ENCODE measurements at places on chromosomes 13 and 19.

- no peak for DNase-seq
These were observed 8.7 kb upstream of the CKM start for GRCh38 chr19:45331411-45331810.

- no peak for DNase-seq
These were observed 123.6 kb downstream of the NALCN start for GRCh38 chr13:101292711-101293110.

GRCh38 chr19:14116918-14117578 lies 514 bp downstream of the PRKACA start:
- no peak for DNase-seq

GRCh38 chr13:109713681-109714080 lies 72.7 kb downstream of the IRS2 start:
- no peak for DNase-seq

DNA sequence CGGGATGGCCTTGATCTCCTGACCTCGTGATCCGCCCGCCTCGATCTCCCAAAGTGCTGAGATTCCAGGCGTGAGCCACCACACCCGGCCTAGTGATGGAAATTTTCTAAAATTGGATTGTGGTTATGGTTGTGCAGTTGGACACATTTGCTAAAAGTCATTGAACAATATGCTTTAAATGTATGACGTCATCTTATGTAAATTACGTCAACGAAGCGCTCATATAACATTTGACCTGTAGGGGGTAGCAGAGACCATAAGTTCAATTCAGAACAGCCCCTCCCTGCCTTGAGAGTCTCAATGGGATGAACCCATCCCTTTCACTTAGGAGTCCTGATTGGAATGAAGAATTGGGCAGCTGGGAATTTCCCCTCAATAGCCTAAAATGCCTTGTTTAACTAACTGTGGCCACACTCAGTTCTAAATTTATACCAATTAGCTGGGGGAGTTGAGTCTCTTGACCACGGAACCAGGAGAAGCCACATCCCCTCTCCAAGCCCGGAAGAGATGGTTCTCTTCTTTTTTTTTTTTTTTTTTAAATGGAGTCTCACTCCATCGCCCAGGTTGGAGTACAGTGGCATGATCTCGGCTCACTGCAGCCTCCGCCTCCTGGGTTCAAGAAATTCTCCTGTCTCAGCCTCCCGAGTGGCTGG lies 15.2 kb upstream of the TLE6 start:
- peak; percentile 67 for DNase-seq

- DNase-seq: no peak
These were observed 497.7 kb downstream of the FGF9 start for GRCh38 chr13:22168437-22169190.

- DNase-seq: no peak
These were observed at the start of gene FCER2 for GRCh38 chr19:7701654-7702457. TSS of gene FCER2 (minus strand) at chr19:7702131. CDS start at chr19:7699760, 2,371 bp downstream.

DNA sequence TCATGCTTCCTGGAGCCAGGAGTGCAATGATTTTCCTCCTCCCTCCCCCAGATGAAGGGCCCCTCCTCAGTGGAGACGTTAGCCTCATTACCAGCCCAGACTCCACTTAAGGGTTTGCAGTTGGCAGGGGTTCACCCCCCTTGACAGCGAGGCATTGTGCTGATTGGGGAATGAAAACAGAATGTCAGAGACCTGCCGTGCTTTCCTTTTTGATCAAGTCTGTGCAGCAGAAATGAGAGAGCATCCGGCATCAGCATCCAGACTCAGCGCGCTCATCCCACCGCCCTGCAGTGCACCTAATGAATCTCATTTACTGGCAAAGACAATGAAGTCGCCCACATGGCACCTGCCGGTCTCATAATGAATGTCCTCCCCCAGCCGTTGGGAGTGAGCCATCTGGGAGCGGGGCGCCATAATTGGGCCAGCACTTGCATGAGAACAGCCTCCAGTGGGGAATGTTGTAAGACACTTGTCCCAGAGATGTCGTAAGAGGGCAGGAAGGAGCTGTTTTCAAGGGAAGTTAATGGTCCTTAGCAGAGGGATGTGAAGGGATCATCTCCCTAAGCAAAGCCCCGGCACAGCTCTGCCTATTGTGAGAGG lies 98.3 kb upstream of the UQCRFS1 start:
- DNase-seq: no peak

DNA sequence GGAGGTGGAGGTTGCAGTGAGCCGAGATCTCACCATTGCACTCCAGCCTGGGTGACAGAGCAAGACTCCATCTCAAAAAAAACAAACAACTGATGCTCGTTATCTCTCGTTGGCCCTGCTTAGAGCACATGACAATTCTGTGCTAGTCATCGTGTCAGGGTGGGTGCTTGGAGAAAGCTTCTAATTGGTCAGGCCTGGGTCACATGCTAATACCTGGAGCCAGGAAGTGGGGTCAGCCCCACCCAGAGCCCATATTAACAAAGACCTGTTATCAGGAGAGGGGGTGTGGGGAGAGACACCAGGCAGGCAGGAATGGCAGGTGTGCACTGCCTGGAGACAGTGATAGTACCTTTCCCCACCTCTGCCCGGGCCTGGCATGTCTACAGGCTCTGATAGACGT lies 84.9 kb downstream of the DPF1 start:
- no peak for DNase-seq

GRCh38 chr19:397941-398706 lies 10.8 kb downstream of the C2CD4C start:
- DNase-seq: no peak

DNA sequence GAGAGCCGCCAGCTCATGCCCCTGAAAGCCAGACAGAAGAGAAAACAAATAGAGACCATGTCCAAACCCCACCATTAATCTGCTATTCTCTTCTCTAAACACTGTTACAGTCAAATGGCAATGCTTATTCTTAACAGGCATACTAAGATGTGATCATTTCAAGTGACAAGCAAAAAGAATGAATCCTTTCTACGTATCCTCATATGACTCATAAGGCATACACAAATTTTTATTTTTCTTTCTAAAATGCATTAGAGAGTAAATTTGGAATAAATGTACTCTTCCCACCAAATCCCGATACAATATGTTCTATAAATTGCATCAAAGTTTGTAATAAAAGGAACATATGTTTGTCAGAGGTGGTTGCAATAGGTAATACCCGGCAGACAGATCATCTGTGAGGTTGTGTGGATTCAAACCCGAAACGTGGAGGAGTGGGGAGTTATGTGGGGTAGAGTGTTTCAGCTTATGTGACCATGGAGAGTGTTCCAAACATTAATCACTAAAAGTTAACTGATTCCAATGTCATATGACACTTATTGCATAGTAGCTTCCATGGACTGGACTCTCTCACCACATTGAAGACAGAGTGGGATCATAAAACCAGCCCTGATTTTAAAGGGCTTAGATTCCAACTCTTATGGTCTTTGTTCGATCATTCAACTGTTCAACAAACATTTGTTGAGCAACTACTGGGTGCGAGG lies 213.1 kb downstream of the DCLK1 start:
- no peak for DNase-seq

- DNase-seq: peak; percentile 14
These were observed 20.9 kb downstream of the MAP2K2 start for GRCh38 chr19:4103080-4103433.

GRCh38 chr13:52736891-52737290 lies 2.7 kb downstream of the CNMD start:
- DNase-seq: no peak

DNA sequence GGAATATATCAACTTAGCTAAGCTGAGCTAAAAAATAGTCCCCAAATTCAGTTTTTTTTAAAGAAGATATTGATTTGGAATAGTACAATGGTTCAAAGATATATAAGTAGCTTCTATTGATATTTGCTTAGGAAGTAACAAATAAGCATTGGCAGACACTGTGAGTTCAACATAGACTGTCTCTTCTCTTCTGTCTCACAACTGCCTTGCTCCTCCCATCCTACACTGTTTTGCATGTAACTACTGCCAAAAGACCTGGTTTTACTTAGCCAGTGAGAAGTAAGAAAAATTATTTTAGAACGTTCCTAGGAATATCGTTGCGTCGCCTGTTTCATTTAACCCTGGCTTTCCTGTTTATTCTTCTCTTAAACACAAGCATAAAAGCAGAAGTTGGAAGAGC lies 859.0 kb upstream of the SPRY2 start:
- no peak for DNase-seq

DNA sequence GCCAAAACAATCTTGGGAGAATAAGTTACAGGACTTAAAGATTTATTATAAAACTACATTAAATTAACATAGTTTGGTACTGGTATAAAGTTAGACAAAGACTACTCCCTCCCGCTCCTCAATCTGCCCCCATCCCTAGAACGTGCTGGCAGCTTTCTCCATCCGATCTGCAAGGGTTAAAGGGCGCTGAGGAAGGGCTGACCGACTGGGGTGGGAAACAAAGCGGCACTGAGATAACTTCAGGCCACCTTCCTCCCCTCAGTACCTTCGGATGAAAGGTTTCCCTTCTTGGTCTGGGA lies 790 bp upstream of the SUGT1 start:
- no peak for DNase-seq

- DNase-seq: no peak
These were observed 97.1 kb upstream of the IRS2 start for GRCh38 chr13:109883181-109884180.

DNA sequence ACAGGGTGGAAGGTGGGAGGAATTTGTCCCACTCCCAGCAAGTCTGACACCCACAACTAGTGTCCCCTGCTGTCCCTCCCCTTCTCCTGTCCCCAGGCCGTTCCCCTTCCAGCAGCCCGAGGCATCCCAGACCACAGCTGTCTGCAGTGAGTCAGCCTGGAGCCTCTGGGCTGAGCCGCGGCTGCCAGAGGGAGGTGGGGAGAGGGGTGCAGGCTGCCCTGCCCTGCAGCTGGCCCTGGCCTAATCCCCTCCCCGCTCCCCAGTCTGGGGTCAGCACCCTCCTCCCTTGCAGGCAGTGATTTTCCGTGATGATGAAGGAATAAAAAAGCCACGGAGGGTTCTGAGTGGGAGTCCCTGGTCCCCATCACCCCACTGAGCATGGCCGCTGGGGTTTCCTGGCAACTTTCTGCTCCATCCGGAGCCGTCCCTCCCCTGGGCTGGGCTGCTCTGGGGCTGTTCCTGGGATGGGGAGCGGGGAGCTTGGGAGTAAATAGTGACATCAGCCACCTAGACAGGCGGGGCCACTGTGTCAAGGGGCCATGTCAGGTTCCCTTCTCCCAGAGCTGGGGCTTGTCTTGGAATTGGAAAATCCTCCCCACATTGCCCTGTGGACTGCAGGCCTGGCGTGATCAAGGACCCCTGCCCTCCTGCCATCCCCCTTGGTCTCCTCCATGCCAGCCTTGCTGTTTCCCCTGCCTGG lies 16.8 kb downstream of the SPC24 start:
- peak; percentile 89 for DNase-seq

- DNase-seq: peak; percentile 94
These were observed at the start of gene B3GNT3 for GRCh38 chr19:17794731-17795494. TSS of gene B3GNT3 (plus strand) at chr19:17795138. CDS start at chr19:17807808, 12,670 bp downstream.

- no peak for DNase-seq
These were observed 19.0 kb downstream of the MAN2B1 start for GRCh38 chr19:12647490-12648071.

GRCh38 chr19:16895467-16896145 lies 6.8 kb downstream of the F2RL3 start:
- no peak for DNase-seq

DNA sequence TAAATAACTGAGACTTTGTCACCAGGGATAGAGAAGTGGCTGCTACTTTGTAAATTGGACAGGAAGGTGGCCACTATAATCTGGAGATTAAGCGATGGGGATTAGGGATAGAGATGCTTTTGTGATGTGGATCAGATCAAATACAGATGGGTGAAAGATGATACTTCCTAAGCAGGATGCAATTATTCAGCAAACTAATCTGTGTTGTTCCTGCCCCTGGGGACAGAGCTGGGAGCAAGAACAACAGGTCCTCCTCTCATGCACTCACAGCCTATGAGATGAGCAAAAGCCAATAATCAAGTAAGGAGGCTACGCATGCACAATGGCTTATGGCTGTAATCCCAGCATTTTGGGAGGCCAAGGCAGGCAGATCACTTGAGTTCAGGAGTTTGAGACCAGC lies 4.6 kb downstream of the RGL3 start:
- DNase-seq: no peak

DNA sequence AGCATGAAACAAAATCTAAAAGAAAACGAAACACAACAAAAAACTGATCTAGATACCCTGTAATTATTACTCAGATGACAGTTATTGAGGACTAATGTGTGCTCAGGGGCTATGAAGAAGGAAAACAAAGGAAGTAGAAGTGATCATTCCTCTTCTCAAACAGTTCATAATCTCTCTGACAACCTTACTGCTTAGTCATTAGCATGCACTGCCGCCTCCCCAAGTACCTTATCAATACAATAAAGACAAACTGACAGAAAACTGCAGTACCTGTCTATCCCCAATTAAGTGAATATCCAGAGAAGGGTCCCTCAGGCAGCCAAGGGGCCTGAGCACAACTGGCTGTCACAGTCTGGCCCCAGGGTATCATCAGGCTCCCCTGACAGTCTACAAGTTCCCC lies 22.0 kb upstream of the POU4F1 start:
- no peak for DNase-seq

- DNase-seq: peak; percentile 12
These were observed 129.9 kb downstream of the FOXO1 start for GRCh38 chr13:40536443-40537113.

GRCh38 chr13:107329991-107330390 lies 762.1 kb upstream of the ARGLU1 start:
- DNase-seq: no peak

GRCh38 chr13:74017301-74018061 lies 116.7 kb downstream of the KLF12 start:
- DNase-seq: no peak

DNA sequence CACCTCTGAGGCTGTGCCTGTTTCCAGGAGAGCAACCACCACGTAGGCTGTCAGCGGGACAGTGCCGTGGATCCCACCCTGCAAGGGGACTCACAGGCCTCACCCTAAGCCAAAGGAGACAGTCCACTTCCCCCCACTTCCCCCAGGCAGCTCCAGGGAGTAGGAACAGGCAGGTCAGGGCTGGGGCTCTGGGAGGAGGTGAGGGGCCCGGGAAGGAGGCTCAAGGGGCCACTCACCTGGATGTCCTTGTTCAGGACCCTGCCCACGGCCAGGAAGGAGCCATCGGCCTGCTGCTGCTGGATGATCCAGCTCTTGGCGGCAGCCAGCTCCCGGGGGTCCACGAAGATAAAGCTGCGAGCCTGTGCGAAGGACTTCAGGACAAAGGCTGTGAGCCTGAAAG lies 25.6 kb downstream of the F2RL3 start:
- DNase-seq: no peak

DNA sequence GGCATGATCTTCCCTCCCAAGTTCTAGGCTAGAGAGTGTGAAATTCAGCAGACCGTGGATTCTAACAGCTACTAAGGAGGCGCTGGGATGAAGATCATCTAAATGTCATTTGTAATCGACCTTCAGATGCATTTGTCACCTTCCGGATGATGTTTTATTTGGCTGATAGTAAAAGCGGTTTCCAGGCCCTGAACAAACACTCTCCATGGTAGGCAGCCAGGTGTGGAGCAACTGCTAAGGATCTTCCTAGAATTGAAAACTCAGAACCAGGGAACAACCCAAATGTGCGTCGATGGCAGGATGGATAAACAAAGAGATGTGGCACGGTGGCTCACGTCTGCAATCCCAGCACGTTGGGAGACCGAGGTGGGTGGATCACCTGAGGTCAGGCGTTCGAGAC lies 107.2 kb upstream of the CACNA1A start:
- no peak for DNase-seq

GRCh38 chr19:13334801-13335481 lies 171.3 kb downstream of the CACNA1A start:
- peak; percentile 13 for DNase-seq

GRCh38 chr13:47903836-47904235 lies 97.2 kb downstream of the SUCLA2 start:
- DNase-seq: peak; percentile 26

Data from PC-3 (cell line).